ENCODE measurements at places on chromosomes 16 and 17.

DNA sequence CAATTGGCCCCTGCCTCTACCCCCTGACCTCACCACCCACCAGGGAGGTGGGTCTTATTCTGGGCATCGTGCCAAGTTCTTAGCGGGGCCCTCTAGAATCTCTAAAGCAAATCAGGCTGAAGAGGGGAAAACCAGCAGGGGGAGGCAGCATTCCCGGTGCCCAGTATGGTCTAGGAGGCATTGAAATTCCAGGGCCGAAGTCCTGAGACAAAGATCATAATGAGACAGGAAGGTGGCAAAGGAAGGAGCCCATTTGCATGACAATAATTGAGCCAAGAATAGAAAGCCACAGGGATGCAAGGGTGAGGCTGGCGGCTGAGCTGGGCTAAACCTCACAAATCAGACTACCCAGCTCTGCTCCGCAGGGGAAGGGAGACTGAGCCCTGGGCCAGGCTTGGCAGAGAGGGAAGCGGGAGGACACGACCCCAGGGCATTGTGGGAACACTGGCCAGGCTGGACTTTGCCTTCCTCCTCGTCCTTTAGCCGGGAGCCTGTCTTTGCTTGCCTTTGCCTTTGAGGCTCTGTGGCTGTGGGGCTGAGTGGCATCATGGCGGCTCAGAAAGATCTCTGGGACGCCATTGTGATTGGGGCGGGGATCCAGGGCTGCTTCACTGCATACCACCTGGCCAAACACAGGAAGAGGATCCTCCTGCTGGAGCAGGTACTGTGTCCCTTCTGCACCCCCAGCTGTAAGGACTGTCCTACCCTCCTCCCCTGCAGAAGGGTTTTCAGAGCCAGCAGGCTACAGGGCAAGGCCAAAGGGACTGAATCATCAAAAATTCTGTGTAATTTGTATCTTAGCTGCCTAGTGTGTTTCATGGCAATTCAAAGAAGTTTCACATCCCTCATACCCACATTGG, at the start of gene PIPOX:
TSS of gene PIPOX (plus strand) at position 463 of the 860 bp plus-strand sequence. CDS start at position 548, 85 bp downstream.
- peak; percentile 4 for DNase-seq

DNA sequence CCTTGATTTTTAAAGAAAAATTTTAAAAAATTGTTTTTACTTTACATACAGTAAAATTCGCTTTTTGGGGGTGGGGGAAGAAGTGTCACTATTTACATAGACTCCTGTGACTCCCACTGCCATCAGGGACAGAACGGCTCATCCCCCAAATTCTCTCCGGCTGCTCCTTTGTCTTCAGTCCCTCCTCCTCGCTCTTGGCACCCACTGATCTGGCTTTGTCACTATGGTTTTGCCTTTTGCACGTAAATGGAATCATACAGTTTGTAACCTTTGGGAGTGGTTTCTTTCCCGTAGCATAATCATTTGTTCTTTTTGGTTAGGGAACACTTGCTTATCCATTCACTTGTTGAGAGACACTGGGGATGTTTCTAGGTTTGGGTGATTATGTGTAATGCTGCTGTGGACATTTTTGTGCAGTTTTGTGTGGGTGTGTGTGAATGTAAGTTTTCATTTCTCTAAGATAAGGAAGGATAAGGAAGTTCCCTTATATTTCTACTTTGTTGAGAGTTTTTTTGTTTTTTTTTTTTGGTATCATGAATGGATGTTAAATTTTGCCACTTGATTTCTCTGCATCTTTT, 27.4 kb downstream of the RAB11FIP4 start:
- no peak for DNase-seq

- DNase-seq, result no peak
Observed at GRCh38 chr16:55076053-55076452, 145.4 kb downstream of the IRX5 start.

DNA sequence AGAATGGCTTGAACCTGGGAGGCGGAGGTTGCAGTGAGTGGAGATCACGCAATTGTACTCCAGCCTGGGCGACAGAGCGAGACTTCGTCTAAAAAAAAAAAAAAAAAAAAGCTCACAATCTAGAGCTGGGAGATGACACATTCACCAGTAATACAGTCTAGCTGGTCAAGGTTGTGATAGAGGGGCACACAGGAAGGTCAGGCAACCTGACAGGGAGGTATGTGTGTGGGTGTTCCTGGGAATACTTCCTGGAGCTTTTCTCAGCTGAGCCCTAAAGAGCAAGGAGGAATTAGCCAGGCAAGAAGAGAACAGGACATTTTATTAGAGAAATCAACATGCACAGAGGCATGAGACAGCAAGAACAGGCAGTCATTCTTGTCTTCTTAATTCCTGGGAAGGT, 216.7 kb downstream of the SHISA9 start:
- no peak for DNase-seq

GRCh38 chr16:20243731-20244281, 83.5 kb downstream of the GP2 start:
- DNase-seq, result no peak

Measured in fibroblast of skin of left quadriceps (primary cell).